ENCODE measurements at places on chromosomes 1 and 21.

DNA sequence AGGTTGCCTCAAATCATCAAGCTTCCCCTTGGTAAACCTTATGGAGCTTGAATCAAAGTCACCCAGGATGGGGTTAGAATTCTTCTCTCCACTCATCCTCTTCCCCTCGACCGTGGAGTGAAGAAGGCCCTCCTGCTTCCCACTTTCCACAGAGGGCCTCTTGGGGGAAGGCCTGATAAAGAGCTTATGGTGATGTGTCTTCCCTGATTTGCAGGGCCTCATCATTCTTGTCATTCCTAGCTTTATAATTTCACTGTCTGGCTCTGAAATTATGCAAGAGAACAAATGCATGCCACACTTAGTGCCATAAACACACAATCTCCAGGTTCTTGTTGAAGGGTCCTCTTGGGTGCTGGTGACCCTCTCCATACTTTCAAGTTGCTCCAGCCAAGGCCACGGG, 101.2 kb downstream of the HMGB4 start:
- no peak for DNase-seq

GRCh38 chr1:110060034-110060661, 10.3 kb downstream of the ALX3 start:
- no peak for DNase-seq

GRCh38 chr1:4126731-4127591, 226.9 kb upstream of the C1orf174 start:
- DNase-seq: no peak

- no peak for DNase-seq
These were observed 7.2 kb downstream of the CBR1 start for GRCh38 chr21:36076878-36077655.

- DNase-seq: no peak
These were observed 12.2 kb downstream of the ADAMTS1 start for GRCh38 chr21:26833011-26833410.

- DNase-seq: no peak
These were observed 18.4 kb upstream of the EDN2 start for GRCh38 chr1:41502912-41503311.

DNA sequence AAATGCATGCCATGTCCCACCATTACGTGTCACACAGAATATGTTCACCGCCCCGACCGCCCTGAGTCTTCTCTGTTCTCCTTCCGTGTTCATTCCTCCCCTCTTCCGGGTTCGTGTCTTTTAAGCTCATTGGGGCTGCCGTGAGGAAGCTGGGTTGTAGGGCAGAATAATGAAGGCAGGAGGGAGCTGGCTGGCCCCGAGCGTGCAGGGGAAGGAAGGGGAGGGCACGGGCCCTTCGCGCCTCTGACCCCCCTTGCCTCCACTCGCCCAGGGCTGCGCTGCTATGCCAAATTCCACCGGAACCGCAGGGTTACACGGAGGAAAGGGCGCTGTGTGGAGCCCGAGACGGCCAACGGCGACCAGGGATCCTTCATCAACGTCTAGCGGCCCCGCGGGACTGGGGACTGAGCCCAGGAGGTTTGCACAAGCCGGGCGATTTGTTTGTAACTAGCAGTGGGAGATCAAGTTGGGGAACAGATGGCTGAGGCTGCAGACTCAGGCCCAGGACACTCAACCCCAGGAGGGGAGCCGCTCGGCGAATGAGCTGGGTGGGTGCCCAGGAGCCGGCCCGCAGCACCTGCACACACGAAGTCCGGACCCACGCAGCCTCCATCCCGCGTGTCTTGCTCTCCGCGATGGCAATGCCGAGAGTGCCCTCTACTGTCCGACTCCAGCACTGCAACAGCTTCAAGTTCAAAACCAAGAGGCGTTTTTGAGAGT, 16.5 kb upstream of the AGTRAP start:
- DNase-seq: peak; percentile 48

DNA sequence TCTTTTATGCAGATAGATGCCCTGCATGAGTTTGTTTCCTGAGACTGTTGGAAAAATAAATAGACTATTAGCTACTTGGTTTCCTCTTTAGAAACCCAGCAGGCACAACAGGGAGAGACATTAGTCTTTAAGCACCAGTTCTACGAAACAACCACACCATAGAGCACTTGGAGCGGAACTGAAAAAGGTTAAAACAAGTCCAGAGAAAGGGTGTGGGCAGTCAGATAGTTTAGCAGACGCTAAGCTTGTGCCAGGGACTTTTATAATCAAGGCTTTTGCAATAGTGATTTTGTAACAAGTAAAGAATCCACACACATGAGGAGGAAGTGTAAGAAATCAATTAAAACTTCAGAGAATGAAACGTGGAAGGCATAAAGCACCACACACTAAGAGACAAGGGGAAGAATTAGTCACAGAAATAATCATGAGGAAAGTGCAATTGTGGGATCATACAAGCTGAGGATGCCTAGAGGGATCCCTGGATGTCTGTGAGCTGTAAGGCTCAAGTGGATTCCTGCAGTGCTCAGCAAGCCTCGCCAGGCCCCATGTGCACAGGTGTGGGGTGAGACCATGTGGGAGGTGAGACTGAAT, 37.8 kb upstream of the TLR5 start:
- DNase-seq: no peak

- no peak for DNase-seq
These were observed 24.8 kb upstream of the KCNE1 start for GRCh38 chr21:34536820-34537219.

GRCh38 chr1:205938682-205939081, 4.6 kb downstream of the SLC26A9 start:
- DNase-seq: no peak

DNA sequence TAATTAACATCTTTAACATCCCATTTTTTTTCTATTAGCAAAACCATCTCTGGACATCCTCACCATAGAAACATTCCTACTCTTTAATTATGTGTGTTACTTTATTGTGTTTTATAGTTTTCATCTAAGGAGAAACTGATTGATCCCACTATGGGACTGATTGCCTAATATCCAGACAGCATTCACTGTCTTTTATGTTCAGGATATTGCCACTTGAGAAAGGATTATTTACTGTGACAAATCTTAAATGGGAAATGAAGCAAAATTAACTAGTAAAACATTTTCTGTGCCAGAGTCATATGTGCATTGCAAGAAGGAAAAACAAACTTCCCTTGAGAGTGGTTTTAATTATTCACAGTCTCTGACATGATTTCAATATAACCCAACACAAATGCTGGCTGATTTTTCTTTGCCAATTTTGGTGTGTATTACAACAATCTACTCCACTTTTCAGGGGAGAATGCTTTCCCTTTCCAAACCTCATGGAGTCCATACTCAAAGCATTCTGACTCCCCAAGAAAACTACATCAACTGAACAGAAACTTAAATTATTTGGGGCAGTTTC, 15.8 kb upstream of the RGS13 start:
- DNase-seq: no peak

DNA sequence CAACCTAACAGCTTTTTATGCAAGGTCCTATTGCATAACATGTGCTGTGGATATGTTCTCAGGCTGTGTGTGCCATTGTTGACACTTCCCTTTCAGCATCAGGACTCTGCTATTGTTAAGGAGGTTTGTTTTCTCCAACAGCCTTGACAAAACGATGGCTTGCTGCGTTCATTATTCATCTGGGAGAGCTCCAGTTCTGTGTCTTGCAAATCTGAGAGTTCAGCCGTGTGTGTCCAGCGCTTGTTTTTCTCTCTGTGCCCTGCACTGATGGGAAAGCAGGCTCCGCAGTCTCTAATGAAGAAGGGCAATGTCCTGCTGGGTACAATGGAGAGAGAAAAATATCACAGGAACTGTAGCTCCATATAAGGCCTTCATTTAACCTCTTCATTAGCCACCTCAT, 63.7 kb downstream of the CLDN17 start:
- no peak for DNase-seq

DNA sequence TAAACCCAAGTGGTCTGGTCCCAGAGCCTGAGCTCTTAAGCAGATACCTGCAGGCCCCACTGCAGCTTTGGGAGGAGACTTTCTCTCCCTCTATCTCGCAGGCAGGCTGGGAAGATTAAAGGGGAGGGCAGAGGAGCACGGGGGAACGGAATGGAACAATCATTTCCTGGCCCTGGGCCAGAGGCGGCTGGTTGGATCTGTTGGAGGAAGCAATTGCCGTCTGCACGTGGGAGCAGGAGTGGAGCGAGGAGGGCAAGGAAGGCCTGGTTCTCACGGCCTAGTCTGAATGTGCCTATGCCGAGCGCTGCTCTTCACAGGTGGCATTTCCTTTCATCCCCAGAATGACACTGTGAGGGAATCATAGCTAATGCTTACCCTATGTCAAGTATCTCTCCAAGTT, 23.7 kb downstream of the NKAIN1 start:
- peak; percentile 59 for DNase-seq

- no peak for DNase-seq
These were observed 600.6 kb downstream of the PTPRU start for GRCh38 chr1:29836651-29837646.

DNA sequence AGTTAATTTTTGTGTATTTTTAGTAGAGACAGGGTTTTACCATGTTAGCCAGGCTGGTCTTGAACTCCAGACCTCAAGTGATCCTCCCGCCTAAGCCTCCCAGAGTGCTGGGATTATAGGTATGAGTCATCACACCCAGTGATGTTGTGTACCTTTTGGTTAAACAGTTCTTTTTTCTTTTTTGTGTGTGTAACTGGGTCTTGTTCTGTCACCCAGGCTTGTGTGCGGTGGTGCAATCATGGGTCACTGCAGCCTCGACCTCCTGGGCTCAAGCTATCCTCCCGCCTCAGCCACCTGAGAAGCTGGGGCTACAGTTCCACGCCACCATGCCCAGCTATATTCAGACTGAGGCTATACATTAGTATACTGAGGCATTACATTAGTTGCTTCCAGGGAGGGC, 37.8 kb downstream of the GABPB2 start:
- DNase-seq: no peak

- DNase-seq: no peak
These were observed 22.7 kb downstream of the CLIC6 start for GRCh38 chr21:34691390-34692032.

DNA sequence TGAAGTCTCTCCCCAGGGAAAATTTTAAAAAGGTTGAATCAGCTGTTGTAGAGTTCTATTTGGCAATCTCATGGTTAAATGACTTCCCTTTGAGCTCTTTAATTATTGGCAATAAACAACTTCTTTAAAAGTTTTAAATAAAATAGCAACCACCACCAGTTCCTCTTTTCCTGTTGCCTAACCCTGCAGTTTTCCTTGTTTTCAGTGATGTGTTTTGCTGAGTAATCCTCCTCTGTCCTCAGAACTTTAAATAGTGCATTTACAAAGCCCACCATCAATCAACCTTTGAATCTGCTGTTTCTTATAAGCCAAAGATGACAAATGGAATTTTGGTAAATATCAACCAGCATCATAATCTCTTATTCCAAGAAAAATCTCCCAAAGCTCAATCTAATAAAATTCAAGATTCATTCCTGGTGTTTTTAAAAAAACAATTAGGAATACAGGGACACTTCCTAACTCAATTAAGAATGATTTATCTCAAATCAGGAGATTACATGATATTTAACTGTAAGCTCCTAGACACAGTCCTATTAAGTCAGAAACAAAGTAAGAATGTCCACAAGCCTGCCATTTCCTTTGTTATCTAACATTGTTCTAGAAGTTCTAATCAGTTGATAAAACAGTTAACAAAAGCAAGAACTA, 14.8 kb downstream of the AVPR1B start:
- DNase-seq: no peak
